HCT116 (cell line): ENCODE measurements at places on chromosomes 13 and 19. TPM values are rescaled to one million over a fixed set of nuclear protein-coding genes. Genes with fewer than 3 reads are reported as not detected.

The EPS8L1 gene
- 62.1 TPM for total RNA-seq

The ACP7 gene
- 4.7 TPM for total RNA-seq

The TJP3 gene
- total RNA-seq, result 69.6 TPM

The RFXAP gene
- total RNA-seq, result 4.4 TPM

The VSTM1 gene
- not detected for total RNA-seq

The BAX gene
- 96.4 TPM for total RNA-seq

The CEACAM20 gene
- total RNA-seq, result not detected

The NOVA2 gene
- total RNA-seq, result 2.5 TPM

The PEG3 gene
- total RNA-seq, result 0.34 TPM

The FGF21 gene
- total RNA-seq, result 0.81 TPM

The PLK5 gene
- total RNA-seq, result not detected

The CEACAM19 gene
- total RNA-seq, result 4.0 TPM

The ZNF284 gene
- total RNA-seq, result not detected

The KRTDAP gene
- total RNA-seq, result 0.74 TPM

The FCER2 gene
- total RNA-seq, result 0.20 TPM

The CAPN12 gene
- 8.8 TPM for total RNA-seq

The GDF15 gene
- 425 TPM for total RNA-seq

The DUS3L gene
- 78.1 TPM for total RNA-seq

The TEX26 gene
- not detected for total RNA-seq

The DCT gene
- total RNA-seq, result 0.12 TPM
